ENCODE measurements at places on chromosomes 6 and 20.

- DNase-seq = no peak
Observed at GRCh38 chr6:16486661-16487060, 248.3 kb downstream of the GMPR start.

- no peak for DNase-seq
Observed at GRCh38 chr6:75084018-75084417, 121.8 kb downstream of the COL12A1 start.

- DNase-seq = no peak
Observed at GRCh38 chr20:60252866-60253265, 294.6 kb downstream of the CDH26 start.

GRCh38 chr6:144223686-144224085, 61.4 kb upstream of the UTRN start:
- DNase-seq = no peak

GRCh38 chr6:4398791-4399190, 263.4 kb upstream of the ECI2 start:
- DNase-seq = no peak

DNA sequence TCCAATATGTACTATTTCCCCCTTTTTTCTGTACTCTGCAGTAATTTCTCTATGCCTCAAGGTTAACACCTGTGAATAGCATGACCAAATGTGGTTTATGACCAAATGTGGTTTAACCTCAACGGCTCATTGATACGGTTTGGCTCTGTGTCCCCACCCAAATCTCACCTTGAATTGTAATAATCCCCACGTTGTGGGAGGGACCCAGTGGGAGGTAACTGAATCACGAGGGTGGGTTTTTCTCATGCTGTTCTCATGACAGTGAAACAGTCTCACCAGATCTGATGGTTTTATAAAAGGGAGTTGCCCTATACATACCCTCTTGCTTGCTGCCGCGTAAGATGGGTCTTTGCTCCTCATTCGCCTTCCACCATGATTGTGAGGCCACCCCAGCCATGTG, 18.7 kb downstream of the DEK start:
- DNase-seq = no peak

GRCh38 chr6:11712760-11713159, 65.8 kb downstream of the ADTRP start:
- no peak for DNase-seq

DNA sequence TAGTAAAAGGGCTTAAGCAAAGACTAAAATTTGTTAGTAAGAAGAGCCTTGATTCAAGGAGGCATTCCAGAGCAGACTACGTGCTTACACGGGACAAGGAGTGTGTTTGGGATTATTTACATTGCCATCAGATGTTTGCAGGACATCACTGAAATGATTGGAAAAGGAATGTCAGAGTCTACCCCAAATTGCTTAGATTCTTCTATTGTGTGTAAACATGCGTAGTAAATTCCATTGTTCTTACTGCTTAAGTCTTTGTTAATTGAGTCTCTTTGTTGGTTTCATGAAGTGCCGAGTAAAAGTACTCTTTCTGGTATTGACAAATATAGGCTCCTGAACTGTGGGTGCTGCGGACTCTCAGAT, 60.5 kb downstream of the CD83 start:
- DNase-seq = no peak

DNA sequence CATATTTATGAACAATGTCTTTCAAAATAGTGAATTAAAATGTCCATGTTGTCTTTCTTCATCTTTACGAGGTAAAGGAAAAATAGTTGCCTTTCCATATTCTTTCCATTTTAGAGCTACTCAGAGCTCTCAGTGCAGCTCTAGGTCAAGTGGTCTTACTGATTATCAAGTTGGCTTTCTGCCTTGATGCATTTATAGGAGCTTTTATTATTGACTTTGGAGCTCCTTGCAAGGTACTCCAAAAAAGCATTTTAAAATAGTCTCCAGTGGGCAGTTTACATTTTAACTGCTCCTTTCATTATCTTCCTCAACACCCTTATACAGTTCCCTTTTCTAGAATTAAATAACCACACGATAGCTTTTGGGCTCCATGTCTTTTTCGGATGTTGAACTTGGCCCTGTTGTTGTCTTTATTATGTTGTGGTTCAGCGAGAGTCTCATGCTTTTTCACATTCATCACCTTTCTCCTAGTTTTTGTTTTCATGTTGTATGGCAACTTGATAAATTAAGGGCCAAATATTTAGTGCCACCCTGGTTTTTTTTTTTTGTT, 122.9 kb downstream of the CLIC5 start:
- no peak for DNase-seq

Measured in SK-N-MC (cell line).